Left renal cortex interstitium (tissue), 4 donors: ENCODE measurements at places on chromosomes 2 and 18.

GRCh38 chr2:134123332-134123731 is 130.5 kb upstream of the MGAT5 start:
- DNase-seq: no peak

GRCh38 chr2:234565842-234566619 is 69.2 kb upstream of the ARL4C start:
- no peak for DNase-seq

GRCh38 chr2:33131749-33132148 is 185.0 kb downstream of the LTBP1 start:
- DNase-seq: no peak

DNA sequence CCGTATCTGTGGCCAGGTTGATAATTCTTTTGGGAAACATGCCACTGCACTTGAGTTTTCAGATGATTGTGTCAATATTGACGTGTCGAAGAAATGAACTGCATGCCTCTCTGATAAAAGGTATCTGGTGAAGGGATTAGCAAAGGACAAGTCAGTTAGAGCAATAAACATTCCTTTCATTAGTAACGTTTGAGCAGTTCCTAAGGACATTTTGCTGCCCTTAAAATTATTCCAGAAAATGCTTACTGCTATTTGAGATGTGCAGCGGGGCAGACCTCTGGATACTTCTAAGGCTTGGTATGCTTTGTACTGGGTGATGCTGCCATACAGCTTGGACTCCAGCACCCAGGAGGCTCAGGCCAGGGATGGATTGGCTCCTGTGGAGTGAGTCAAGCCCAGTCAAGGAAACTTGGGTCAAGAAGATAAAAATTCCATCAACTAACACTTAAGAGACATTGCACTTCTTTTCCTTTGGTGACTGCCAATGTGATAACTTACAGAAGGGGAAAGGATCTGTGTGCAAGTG is 166.7 kb downstream of the FHOD3 start:
- no peak for DNase-seq

DNA sequence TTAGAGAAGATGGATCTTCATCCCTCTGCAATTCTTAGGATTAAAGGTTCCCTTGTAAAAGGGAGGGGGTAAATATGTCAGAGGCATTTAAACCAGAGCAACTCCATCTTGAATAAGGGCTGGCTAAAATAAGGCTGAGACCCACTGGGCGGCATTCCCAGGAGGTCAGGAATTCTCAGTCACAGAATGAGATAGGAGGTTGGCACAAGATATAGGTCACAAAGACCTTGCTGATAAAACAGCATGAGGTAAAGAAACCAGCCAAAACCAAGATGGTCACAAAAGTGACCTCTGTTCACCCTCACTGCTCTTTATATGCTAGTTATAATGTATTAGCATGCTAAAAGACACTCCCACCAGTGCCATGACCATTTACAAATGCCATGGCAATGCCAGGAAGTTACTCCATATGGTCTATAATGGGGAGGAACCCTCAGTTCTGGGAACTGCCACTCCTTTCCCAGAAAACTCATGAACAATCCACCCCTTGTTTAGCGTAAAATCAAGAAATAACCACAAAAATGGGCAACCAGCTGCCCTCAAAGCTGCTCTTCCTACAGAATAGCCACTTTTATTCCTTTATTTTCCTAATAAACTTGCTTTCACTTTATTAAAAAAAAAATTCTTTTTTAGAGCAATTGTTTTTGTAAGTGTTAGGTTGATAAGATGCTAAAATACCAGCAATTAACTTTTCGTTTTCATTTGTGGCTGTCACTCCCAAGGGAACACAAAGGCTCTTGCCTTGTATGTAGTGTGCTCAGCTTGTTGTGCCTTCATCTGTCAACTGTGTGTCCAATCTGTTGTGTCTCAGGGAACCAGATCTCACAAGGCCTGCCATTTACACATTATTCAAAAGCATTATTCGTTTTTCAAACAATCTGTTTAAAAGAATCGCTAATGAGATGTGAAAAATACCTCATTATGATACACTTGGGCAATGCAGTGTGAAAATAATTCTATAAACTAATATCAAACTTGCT is 205.2 kb upstream of the RGPD4 start:
- no peak for DNase-seq

DNA sequence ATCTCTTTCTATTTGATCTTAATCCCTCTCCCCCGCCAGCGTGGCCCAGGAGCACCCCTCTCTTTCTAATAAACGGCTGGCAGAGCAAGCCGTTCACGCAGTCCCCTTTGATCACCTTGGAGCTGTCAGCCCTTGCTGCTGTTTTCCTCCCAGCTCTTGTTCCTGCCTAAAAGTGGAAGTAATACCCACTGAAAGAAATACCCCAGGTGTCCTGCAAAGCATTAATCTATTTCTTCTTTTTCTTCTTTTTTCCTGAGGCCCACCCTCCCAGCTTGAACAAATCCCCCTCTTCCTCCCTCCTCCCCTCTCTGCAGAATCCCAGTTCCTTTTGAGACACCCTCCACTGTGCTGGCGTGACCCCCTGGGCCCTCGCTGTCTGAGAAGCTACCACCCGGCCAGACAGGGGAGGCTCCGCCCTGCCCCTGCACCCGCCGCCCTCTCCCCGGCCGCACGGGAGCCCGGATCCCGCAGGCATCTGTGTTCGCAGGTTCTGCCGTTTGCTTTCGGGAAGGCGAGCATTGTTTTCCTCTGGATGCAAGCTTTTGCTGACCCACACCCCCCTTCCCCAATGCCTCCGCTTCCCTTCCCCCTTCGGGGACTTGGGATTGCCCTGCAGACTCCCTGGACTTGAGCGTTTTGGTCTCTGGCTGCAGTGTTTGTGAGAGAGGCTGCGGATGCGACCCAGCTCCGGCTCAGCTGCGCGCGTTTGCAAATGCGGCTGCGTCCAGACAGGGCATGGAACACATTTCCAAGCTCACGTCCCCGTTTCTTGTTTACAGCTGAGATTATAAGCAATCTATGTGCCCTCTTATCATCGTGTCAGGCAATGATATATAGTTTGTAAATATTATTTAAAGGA is 631.5 kb downstream of the NYAP2 start:
- peak; percentile 70 for DNase-seq

DNA sequence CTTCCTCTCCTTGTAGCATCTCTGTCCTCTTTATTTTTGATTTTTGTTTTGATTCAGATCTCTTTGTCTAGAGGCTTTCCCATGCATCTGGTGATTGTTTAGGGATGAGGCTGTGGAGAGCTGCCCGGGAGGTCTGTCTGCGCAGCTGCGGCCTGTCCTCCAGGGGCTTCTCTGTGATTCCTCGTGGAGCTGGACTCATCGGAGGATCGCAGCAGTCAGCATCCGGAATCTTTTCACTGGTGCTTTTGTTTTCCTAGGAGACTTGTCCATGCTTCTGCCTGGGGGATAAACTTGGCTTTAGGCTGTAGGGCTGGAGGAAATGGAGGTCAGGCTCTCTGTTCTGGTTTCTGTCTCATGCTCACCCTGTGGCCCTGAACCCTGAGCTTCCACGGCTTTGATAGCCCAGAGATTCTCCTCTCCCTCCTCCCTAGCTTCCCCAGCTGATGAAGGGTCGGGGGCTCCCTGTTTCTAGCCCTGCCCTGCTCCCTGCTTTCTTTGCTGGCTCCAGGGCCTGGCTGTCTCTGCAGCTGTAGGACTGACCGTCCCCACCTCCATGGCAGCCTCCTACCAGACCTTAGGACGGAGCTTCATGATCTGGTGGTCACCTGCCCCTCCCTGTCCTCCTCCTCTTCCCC is 35.5 kb downstream of the ZNF532 start:
- no peak for DNase-seq

GRCh38 chr2:111007757-111008688 is 112.7 kb upstream of the BCL2L11 start:
- no peak for DNase-seq

GRCh38 chr2:9768388-9768787 is 74.9 kb upstream of the TAF1B start:
- no peak for DNase-seq

- DNase-seq: no peak
Measured at GRCh38 chr2:25204190-25204838, 35.9 kb upstream of the POMC start.

- DNase-seq: no peak
Measured at GRCh38 chr18:57343833-57344232, 8.5 kb upstream of the ST8SIA3 start.

GRCh38 chr18:71471963-71472725 is 1072.0 kb downstream of the CBLN2 start:
- DNase-seq: no peak

GRCh38 chr2:6392966-6393365 is 472.7 kb downstream of the CMPK2 start:
- DNase-seq: no peak

GRCh38 chr2:6692819-6693218 is 172.9 kb downstream of the CMPK2 start:
- DNase-seq: peak; percentile 1

DNA sequence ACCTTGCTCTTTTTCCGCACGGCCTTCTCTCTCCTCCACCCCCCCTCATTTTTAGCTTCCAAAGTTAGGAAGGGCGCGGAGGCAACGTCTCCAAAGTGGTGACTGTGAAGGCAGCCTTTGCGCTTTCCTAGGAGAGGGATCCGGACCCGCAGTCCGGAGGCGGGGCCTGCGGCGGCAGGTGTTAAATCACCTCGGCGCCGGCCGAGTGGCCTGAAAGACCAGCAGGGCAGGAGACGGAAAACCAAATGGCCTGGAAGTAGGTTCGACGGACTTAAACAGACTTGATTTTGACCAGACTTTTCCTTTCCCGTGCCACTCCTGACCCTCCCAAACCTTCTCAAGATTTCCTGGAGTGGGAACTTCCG is 615 bp downstream of the GORASP2 start:
- peak; percentile 53 for DNase-seq

DNA sequence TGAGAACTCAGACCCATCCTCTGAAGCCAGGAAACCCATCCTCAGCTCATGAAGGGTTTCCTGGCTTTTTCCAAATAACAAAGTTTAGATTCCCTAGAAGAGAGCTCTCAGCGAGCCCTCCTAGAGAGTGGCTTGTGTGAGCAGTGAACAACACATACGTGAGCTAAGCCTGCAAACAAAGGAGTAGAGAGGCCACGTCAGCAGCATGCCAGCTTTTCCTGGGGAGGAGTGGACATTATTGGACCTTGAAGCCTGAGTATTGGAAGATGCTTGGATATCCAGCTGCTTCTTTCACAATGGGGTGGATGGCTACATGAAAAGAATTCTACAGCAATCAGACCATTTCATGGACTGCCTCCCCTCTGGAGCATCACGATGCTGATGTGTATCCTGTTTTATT is 21.1 kb downstream of the KIF5C start:
- DNase-seq: no peak

GRCh38 chr2:144411473-144411872 is 108.4 kb downstream of the ZEB2 start:
- no peak for DNase-seq

DNA sequence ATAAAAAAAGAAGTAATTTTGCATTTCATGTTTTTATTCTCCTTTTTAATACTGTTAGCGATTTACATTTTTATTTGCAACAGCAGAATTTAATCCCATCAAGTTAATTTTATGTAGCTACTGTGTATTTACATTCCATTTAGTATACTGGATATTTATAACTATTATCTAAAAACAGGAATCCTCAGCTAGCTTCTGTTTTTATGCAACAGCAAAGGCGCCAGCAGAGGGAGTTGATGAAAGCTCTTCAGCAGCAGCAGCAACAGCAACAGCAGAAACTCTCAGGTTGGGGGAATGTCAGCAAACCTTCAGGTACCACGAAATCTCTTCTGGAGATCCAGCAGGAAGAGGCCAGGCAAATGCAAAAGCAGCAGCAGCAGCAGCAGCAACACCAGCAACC is 26.2 kb upstream of the SNORC start:
- DNase-seq: no peak

GRCh38 chr2:48112911-48113680 is 206.8 kb upstream of the FBXO11 start:
- no peak for DNase-seq

DNA sequence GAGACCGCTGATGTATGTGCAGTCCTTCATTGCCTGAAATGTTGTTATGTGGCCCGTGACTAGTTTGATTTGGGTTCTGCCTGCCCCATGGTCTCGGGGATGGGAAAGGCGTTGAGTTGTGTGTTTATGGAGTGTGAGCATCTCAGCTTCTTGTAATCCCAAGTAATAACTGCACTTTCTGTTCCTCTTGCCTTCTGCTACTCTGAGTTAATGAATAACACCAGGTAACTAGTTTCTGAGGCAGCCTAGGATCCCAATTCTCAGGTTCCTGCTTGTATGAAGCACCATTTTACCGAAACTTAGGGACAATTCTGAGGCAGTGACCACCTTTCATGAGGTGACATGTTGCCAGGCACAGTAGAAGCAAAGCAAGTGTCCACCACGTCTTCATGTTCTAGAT is 170.0 kb downstream of the ALK start:
- DNase-seq: no peak

DNA sequence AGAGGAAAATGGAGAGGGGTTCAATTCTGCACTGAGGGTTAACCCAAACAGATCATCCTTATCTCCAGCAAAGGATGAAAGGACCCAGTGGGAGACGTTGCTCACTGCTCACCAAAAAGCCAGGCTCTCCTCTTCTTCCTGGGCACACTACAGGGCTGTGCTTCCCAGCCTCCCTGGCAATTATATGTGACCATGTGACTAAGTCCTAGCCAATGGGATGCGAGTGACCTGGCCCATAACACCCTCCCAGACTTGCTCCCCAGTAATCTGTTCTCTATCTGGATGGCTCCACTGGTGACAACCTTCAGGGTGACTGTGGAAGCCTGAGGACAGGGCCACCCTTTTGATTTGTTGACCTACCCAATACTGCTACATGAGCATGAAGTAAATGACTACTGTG is 10.9 kb upstream of the PRKCE start:
- DNase-seq: no peak

GRCh38 chr2:221807706-221808105 is 235.6 kb upstream of the EPHA4 start:
- no peak for DNase-seq

DNA sequence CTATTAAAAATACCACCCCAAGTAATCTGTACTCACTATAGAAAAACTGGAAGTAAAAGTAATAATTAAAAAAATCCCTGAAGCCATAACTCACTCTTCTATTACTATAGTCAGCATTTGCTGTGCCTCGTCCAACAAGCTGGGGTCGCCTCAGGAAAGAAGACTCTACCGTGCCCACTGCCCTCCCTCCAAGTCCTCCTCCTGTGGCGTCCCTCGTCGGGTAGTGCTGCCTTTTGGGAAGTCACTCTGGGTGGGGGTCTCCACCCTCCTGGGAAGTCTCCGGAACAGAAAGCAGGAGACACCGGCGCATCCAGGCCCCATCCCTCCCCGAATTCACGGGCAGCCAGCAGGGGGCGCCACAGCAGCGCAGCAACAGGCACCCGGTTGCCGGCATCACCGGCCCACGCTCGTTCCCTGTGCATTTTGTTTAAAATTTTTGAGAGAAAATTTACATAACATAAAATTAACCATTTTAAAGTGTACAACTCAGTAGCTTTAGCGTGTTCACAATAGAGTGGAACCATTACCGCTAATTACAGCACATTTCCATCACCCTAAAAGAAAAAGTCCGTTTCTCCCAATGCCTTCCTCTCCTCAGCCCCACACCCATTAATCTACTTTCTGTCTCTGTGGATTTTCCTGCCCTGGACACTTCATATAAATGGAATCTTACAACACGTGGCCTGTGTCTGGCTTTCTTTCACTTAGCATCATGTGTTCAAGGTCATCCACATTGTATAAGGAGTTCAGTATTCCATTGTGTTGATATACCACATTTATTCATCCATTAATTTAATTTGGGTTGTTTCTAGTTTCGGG is 62.2 kb downstream of the ADNP2 start:
- DNase-seq: no peak
